ENCODE measurements at places on chromosomes 2 and 18. TPM values are rescaled to one million over a fixed set of nuclear protein-coding genes. Genes with fewer than 3 reads are reported as not detected.

The TCF23 gene
- total RNA-seq: 0.52 TPM

The SERPINB10 gene
- 1.0 TPM for total RNA-seq

The UXS1 gene
- 17.7 TPM for total RNA-seq

The TDRD15 gene
- total RNA-seq: not detected

The EML6 gene
- 10.4 TPM for total RNA-seq

The LYPD1 gene
- 4.2 TPM for total RNA-seq

The MAP2 gene
- total RNA-seq: 3.7 TPM

The C2orf76 gene
- 10.4 TPM for total RNA-seq

The RPRD1A gene
- 35.0 TPM for total RNA-seq

The SERPINB13 gene
- not detected for total RNA-seq

The AQP12A gene
- total RNA-seq: not detected

The CDH7 gene
- 0.52 TPM for total RNA-seq

The STAMBP gene
- 12.0 TPM for total RNA-seq

The HSPD1 gene
- 146 TPM for total RNA-seq

The KCNJ3 gene
- total RNA-seq: 4.2 TPM

The SIX3 gene
- total RNA-seq: not detected

The ATP6V1B1 gene
- 1.6 TPM for total RNA-seq

The NT5C1B gene
- not detected for total RNA-seq

The C2orf15 gene
- not detected for total RNA-seq

The SEMA4C gene
- total RNA-seq: 29.7 TPM

The CHRND gene
- total RNA-seq: 32.9 TPM

The CAPN10 gene
- 12.0 TPM for total RNA-seq

The ZNF521 gene
- 40.2 TPM for total RNA-seq

The AFF3 gene
- total RNA-seq: 8.4 TPM

The REG3A gene
- not detected for total RNA-seq

The GYPC gene
- total RNA-seq: 238 TPM

The ASB18 gene
- total RNA-seq: 3.1 TPM

The LIMS3 gene
- total RNA-seq: 1.6 TPM

The CKAP2L gene
- 1.0 TPM for total RNA-seq

The FOXI3 gene
- not detected for total RNA-seq

The EFR3B gene
- total RNA-seq: 4.7 TPM

The LYG1 gene
- 0.52 TPM for total RNA-seq

The VWC2L gene
- total RNA-seq: 0.52 TPM

The TMEM131 gene
- total RNA-seq: 32.9 TPM

The HOXD10 gene
- total RNA-seq: 0.52 TPM

The FEV gene
- not detected for total RNA-seq

The TSN gene
- total RNA-seq: 54.3 TPM

The DCAF17 gene
- total RNA-seq: 20.4 TPM

The NYAP2 gene
- total RNA-seq: 0.52 TPM

The DLGAP1 gene
- total RNA-seq: 0.52 TPM

The PLCD4 gene
- total RNA-seq: 27.7 TPM

The SERPINB4 gene
- total RNA-seq: not detected

The PFN4 gene
- not detected for total RNA-seq

The LINC00305 gene
- total RNA-seq: not detected

The MALL gene
- 8.9 TPM for total RNA-seq

The NAT8 gene
- total RNA-seq: not detected

The CFC1 gene
- total RNA-seq: not detected

The TPGS2 gene
- 28.2 TPM for total RNA-seq

The RND3 gene
- total RNA-seq: 44.4 TPM

The IL36G gene
- not detected for total RNA-seq

The NCKAP5 gene
- total RNA-seq: 5.7 TPM

The NOL4 gene
- not detected for total RNA-seq

The INHA gene
- not detected for total RNA-seq

The LOXL3 gene
- total RNA-seq: 8.4 TPM

The CAPN14 gene
- total RNA-seq: not detected

The SPP2 gene
- not detected for total RNA-seq

The COLEC11 gene
- total RNA-seq: not detected

The GPR35 gene
- 1.0 TPM for total RNA-seq

The G6PC2 gene
- 1.0 TPM for total RNA-seq
